ENCODE measurements at places on chromosomes 6 and 20.

GRCh38 chr20:59525500-59526241, 78.7 kb upstream of the PHACTR3 start:
- peak; percentile 56 for DNase-seq

DNA sequence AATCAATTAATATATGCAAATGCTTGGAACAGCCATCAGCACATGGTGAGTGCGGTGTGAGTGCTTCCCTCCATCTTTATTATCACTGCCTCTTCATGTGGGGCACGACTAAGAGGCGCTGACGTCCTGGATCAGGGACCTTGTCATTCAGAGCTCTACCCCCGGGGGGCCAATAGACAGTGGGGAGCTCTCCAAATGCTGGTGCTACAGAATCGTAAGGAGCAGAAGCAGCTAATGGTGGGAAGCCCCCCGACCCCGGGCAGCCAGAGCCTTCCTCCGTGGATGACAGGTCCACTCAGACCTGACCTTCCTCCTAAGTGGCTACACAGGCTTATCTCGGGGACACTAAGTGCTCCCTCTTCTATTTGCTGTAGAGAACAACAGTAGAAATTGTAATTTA, 257.5 kb upstream of the PMEPA1 start:
- no peak for DNase-seq

DNA sequence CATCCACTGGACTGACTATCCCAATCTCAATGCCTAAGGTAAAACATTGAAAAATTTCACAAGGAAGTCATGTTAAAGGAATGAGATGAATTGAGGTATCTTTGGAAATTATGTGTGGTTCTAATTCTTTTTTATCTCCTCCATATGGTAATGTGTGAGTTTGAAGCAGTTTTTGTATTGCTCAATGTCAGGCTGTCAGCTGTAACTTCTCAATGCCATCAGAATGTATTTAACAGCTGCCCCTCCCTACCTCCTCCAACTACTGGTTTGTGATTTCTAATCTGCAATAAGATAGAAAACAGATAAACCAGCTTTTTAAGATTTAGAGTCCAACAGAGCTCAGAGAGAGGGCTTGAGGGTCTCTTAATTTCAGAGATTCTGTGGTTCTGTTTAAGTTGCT, 1005.8 kb upstream of the ADGRB3 start:
- no peak for DNase-seq

DNA sequence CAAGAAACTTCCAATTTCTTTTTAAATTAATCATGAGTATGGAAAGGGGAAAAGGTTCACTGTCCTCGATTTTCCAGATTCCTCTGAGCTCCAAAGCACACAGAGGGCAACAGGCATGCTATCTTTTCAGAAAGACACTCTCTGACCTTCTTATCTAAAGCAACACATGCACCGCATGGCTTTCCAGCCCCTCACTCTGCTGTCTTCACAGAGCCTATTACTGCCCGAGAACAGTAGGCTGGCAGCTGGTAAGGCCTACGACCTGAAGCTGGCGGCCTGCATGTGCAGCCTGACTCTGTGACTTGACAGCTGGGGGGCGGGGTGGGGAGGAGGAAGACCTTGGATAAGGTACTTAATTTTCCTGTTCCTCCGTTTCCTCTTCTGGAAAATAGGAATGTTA, 86.3 kb downstream of the ELOVL4 start:
- DNase-seq = no peak

DNA sequence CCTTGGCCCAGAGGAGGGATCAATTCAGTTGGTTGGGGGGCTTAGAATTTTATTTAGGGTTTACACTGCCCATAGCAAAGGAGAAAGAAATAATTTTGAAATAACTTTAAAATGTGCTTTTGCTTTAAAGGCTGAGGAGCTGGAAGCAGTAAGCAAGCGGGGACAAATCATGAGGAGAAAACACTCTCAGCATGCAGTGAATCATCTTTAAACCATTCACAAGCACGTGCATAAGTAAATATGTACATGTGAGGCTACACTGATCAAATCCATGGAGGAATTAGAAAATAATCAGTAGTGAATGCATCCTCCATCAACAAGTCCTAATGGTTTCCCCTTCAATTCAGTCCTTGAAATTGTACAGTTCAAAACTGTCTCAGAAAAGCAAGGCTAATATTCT, 181.0 kb downstream of the MTFR2 start:
- DNase-seq = no peak

DNA sequence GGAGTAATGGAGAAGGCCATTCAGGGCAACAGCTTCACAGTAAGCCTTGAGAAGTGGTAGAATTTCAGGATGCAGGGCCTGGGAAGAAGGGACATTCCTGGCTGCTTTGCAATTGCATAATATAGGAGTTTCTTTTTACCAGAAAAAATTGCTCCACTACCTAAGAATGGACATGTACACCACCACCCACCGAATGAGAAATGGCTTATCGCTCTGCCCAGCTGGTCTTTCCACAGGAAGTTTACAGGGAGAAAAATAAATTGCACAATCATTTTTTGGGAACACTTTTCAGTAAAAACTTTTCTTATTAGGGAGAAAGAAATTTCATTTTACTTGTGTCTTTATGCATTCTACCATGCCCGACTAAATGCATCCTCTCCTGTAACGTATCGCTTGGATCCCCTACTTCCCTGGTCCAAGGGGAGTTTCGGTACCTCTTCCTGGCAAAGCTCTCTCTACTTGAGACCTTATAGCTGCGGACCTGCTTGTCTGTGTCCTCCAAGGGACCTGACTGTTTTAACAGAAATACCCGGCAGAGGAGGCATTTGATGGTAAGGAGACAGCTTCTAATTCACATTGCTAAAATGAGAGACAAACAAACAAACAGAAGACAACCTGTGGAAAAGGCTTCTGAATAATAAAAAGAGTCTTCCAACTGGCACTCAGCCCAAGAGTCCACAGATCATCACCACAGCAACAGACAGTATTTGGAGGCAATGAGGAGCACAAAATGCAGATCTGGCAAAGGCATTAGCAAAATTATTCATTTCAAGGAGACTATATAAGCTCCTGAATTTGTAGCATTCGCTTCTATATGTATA, 54.2 kb downstream of the MAP3K5 start:
- DNase-seq = peak; percentile 61

DNA sequence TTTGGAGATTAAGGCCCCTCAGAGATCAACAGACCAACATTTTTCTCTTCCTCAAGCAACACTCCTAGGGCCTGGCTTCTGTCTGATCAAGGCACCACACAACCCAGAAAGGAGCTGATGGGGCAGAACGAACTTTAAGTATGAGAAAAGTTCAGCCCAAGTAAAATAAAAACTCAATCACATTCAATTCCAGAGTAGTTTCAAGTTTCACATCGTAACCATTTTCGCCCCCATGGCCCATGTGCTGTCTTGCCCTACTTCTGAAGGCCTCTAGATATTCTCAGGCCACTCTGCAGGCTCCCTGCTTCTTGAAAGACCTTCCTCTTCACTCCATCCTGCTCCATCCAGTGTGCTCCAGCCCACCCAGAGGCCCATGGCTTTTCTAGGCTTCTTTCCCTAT, 4.2 kb downstream of the IL17A start:
- DNase-seq = no peak

- peak; percentile 65 for DNase-seq
Measured at GRCh38 chr6:161168281-161168891, 105.5 kb downstream of the AGPAT4 start.

GRCh38 chr6:33966536-33966935, 162.7 kb upstream of the MLN start:
- DNase-seq = no peak

GRCh38 chr6:24431045-24431451, 28.3 kb downstream of the MRS2 start:
- peak; percentile 27 for DNase-seq

GRCh38 chr20:15613530-15613929, 959.7 kb downstream of the KIF16B start:
- no peak for DNase-seq

GRCh38 chr6:27806981-27807440, 105.2 kb downstream of the OR2B2 start:
- peak; percentile 61 for DNase-seq

DNA sequence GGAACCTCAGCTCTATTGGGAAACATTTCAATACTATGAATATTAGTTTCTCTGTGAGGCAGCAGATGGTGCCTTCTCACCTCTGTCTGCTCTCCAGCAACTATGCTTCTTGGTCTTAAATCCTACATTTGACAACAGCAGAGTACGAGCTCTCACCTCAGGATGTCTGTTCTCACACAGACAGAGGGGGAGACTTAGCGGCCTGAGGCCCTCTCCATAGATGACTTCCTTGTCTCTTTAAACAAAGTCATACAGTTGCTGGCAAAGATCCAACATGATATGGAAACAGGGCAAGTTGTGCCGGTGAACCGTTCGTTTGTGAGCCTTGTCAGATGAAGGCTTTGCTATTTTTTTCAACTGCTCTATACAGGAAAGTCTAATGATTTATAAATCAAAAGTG, 43.7 kb upstream of the GABRR1 start:
- no peak for DNase-seq

GRCh38 chr6:168385858-168386735, 54.9 kb upstream of the SMOC2 start:
- no peak for DNase-seq

GRCh38 chr6:34001706-34002621, 143.9 kb downstream of the GRM4 start:
- no peak for DNase-seq

GRCh38 chr6:142569676-142570075, 267.9 kb downstream of the ADGRG6 start:
- no peak for DNase-seq

DNA sequence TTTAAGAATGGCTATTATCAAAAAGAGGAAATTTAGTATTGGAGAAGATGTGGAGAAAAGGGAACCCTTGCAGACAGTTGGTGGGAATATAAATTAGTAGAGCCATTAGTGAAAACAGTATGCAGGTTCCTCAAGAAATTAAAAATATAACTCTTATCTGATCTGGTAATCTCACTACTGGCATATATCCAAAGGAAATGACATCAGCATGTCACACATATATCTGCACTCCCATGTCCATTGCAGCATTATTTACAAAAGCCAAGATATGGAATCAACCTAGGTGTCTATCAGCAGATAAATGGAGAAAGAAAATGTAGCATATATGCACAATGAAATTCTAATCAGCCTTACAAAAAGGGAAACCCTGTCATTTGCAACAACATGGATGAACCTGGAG, 2.6 kb downstream of the SIRPG start:
- no peak for DNase-seq

DNA sequence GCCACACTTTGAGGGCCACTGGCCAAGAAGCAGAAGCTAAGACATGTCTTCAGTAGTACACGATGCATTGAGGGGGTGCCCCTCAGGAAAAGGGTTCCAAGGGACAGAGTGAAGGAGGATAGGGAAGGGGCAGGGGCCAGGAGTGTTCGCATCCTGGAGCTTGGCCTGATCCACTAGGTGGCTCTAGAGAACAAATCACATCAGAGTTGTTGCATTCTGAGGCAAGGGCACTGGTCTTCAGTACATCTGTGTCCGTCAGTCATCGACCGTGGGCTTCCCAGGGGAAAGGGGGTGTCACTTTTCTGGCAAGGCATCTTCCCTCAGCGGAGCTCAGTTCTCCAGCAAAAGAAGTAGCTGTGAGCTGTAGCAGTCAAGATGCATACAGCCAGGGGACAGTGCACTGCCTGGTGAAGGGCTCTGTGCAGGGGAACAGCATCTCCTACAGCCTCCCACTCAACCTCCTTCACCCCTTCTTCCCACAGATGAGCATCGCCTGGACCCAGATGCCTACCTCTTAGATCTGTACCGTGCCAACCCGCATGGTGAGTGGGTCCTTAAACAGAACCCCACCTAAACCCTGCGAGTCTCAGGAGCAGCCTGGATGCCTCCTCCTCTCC, 47.8 kb downstream of the ARHGAP40 start:
- no peak for DNase-seq

DNA sequence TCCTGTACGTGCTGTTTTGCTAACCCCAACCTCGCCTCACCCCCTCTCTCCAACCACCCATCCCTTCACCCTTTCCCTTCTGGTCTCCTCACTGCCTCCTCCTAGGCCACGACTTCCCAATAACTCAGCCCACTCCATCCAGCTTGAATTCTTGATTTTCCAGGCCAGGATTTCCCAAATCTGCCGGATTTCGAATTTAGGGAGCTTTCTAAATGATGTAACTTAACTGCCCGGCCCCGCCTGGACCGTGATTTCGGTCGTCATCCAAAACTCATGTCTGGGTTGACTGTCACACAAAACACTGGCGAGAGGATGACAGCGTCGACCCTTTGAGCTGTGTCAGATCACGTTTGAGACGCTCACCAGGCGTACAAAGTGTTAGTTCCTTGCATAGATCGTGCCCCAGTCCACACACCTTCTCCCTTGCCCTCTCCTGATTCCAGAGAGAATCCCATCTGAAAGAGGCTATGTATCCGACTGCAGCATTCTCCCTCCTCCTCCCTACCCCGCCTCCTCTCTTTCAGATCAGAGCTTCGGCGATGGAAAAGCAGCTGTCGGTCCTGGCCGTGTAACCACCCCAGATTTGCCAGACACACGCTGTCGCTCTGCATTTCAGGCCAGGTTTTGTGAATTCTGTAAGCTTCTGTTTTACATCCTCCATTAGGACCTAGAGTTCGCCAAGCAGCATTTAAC, 168.2 kb downstream of the GPX5 start:
- no peak for DNase-seq

DNA sequence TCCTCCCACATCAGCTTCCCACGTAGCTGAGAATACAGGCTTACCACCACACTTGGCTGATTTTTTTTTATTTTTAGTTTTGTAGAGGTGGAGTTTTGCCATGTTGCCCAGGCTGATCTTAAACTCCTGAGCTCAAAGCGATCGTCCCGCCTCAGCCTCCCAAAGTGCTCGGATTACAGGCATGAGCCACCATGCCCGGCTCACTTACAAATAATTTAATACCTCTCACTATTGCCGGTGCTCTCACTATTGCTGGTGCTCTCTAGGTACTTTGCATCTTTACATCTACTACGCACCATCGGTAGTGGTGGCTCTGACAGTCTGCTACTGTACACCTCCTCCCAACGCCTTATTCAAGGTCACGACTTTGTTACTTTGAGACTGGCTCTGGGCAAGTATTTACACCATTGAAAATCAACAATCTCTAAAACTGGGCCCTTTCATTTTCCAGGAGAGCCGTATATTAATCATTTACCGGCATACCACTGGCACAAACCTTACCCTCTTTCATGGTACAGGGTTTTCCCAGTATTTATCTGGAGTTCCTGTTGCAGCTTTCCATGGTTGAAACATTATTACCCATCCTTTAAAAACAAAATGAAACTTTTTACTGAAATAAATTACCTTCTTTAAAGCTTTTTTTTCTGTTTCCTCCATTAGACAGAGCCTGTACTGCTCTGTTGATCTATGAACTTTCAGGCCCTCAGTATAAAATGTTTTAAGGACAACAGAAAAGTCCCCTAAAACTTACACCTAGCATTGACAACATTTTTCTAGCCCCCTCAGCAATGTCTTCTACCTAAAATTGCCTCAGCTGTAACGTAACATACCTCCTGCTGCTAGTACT, 259.6 kb upstream of the PLCB4 start:
- no peak for DNase-seq

All from adrenal gland (tissue), 19 donors.